ENCODE measurements at places on chromosomes 7 and 10.

GRCh38 chr7:83643739-83644138 lies 5.2 kb downstream of the SEMA3E start:
- DNase-seq = no peak

DNA sequence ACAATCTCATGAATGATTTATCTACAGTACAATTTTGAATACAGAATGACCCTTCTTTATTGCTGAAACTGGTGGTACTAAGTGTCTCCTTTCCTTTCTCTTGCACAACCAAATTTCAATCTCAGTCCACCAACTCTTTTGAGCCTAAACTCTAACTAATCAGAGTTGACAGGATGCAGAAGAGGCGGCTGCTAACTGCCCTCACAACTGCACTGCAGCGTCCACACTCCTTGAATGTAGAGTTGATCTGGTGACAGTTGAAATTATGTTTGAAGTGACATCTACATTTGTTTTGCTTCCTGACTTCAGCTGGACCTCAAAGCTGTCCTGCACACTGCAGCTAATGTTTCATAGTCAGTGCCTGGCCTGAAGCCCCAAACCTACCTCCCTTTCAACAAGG lies 139.6 kb downstream of the ZMYND11 start:
- no peak for DNase-seq

DNA sequence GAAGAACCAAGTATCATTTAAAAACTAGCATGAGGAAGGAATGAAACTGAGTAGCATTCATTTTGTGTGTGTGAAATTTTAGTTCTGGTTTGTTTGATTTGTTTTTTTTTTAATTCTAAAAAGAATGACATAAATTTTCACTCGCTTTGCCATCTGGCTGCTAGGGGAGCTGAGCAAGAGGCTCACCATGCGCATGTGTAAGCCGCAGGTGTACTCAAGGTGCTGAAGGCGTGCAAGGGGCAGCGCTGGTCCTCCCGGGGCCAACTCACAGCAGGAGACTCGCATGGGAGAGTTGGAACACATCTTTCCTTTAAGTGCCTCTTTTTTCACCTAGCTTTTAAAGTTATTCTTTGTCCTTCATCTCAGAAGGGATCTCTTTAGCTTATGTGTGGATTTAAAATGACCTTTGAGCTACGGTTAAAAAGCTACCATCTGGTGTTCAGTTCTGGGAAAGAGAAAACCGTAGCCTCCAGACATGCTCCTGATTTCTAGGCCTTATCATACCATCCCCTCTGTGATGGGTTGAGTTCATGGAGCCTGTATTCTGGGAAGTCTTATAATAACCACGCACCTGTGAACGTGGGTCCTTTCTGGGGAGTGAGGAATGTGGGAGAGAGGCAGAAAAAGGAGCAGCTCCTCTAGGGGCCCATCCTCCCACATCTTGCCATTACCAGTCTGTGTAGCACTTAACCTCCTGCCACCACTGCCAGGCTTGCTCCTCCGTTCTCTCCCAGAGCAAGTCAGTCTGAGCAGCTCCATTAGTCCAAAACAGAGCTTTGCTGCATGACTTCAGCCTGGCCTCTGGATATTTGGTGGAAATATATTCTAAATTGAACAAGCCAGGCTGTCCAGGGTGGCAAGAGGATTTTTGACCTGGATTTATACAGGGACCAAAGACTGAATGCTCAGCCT lies 61.9 kb downstream of the KLHDC10 start:
- DNase-seq = no peak

DNA sequence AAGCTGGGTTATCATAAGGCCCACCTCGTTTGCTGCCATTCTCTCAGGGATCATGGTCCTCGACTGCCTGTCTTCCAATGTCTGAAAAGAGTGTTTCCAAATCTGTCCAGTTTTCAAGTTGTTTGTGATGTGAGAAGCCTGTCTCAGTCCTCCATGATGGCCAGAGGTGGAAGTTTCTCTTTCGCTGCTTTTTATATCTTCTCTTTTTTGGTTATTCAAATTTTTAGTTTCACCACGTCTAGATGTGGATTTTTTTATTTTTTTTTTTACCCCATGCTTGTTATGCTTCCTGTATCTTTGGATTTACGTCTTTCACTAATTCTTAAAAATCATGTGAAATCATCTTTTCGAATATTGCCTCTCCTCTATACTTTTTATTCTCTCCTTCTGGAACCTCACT lies 6.1 kb upstream of the RBM33 start:
- DNase-seq = no peak

DNA sequence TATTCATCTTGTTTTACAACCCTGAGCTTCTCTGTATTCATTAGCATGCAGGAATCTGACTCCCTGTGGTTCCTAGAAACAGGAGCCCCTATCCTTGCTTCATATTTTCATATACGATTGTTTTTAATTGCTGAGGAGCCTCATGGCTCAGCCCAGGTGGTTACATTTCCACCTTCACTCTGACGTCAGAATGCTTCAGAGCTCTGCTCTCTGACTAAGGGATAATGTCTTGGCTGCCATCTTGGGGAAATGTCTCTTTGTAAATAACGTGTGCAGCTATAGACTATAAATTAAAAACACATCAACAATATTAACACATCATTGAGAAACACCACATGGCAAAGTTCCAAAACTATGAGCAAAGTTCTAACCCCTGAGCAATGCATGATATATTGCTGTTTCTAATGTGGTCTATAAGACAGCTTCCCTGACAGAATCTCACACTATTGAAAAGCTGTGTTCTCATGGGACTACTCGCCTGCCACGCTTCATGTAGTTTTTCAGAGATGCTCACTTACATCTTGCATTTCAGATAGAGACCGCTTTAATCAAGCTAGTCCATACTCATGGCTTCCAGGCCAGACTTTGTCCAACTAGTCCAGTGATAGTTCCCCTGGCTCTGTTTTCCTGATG lies 227.0 kb downstream of the SORCS3 start:
- DNase-seq = no peak

GRCh38 chr10:4652111-4653010 lies 173.6 kb upstream of the AKR1E2 start:
- DNase-seq = no peak

DNA sequence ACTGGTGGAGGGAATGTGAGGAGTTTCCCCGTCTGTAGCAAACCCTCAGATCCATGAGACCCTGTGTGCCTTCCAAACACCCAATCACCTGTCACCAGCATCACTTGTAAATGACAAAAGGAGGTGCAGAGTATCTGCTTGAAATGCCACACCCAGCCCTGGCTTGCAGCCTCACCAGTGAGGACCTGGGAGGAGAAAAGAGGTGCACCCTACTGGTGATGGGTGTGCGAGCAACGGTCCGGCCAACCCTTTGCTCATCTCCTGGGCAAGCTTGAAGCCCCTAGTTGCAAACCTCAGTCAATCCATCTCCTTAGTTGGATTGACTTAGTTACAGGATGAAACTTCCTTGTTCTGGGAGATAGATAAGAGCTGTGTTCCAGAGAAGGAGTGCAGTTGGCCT lies 62.4 kb upstream of the WAPL start:
- no peak for DNase-seq

Data from activated CD4-positive, CD25-positive, alpha-beta regulatory T cell treated with anti-CD3 and anti-CD28 coated beads, Interleukin-2, amount 50 U/mL, for 72 hours (primary cell).